ENCODE measurements at places on chromosomes 11 and 22. TPM values are rescaled to one million over a fixed set of nuclear protein-coding genes. Genes with fewer than 3 reads are reported as not detected.

The STK33 gene
- total RNA-seq: 14.3 TPM

The P2RY6 gene
- total RNA-seq: 5.6 TPM

The SLC22A6 gene
- not detected for total RNA-seq

The TMPRSS5 gene
- total RNA-seq: 0.12 TPM

The SLC6A5 gene
- total RNA-seq: not detected

The HEPHL1 gene
- total RNA-seq: 1.2 TPM

The LYVE1 gene
- 0.15 TPM for total RNA-seq

The MYH9 gene
- 151 TPM for total RNA-seq

The RBM4B gene
- total RNA-seq: 27.3 TPM

The XKR3 gene
- total RNA-seq: 0.44 TPM

- DNase-seq: no peak
Observed at GRCh38 chr11:78138291-78138690, 1.1 kb downstream of the ALG8 start.

DNA sequence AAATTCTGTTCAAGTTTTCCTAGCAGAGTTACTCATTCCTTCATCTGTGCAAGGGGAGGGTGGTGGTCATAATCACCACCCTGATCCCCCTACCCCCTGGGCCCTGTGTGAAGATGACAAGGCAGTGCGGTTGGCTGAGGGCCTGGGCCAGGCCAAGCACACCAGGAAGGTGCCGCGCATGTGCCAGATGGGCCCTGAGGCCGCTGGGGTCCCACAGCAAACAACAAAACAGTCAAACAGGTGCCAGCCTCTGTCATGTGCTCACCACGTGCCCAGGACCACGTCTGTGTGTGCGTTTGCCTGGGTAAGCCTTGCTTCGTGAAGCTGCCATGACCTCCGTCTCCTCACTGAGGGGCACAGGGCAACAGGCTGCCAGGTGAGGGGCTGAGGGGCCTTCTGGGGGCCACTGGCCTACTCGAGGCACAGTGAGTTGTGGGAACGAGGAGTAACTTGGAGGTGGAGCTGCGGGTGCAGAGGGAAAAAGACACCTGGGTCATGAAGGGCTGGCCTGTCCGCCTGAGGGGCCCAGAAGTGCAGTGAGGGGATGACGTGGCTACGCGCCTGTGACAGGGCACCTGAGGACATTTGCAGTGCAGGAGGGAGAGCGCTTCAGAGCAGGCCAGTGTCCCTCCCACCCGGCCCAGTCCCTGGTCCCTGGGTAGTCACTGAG, 25.8 kb downstream of the RSPH14 start:
- no peak for DNase-seq

- no peak for DNase-seq
Observed at GRCh38 chr22:20427104-20427944, 10.3 kb downstream of the SCARF2 start.

DNA sequence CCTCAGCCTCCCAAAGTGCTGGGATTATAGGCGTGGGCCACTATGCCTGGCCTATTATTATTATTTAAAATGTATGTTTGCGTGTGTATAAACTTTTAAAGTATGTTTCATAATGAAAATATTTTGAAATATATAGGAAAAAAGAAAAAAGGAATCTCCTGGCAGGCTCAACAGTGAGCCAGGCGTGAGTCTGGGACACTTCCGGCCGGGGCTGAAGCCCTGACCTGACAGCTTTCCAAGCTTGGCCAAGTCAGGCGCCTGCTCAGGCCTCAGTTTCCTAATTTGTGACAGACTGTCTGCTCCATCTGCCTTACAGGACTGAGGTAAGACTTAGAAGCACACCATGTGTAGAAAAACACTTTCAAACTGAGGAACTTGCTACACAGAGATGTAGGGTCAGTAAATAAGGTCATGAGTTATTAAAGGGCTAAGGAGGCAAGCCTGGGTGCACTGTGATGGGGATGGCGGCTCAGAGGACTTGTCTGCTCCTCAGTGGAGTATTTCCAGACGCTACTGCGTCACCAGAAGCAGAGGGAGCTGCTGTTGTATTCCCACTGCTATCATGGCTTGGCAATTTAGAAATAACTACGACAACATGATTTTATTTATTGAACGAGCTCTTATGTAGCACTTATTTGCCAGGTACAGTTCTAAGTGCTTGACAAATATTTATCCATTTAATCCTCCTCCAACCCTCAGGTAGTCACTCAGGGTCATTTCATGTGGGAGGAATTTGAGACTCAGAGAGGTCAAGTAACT, 100.1 kb downstream of the PRR5L start:
- no peak for DNase-seq

DNA sequence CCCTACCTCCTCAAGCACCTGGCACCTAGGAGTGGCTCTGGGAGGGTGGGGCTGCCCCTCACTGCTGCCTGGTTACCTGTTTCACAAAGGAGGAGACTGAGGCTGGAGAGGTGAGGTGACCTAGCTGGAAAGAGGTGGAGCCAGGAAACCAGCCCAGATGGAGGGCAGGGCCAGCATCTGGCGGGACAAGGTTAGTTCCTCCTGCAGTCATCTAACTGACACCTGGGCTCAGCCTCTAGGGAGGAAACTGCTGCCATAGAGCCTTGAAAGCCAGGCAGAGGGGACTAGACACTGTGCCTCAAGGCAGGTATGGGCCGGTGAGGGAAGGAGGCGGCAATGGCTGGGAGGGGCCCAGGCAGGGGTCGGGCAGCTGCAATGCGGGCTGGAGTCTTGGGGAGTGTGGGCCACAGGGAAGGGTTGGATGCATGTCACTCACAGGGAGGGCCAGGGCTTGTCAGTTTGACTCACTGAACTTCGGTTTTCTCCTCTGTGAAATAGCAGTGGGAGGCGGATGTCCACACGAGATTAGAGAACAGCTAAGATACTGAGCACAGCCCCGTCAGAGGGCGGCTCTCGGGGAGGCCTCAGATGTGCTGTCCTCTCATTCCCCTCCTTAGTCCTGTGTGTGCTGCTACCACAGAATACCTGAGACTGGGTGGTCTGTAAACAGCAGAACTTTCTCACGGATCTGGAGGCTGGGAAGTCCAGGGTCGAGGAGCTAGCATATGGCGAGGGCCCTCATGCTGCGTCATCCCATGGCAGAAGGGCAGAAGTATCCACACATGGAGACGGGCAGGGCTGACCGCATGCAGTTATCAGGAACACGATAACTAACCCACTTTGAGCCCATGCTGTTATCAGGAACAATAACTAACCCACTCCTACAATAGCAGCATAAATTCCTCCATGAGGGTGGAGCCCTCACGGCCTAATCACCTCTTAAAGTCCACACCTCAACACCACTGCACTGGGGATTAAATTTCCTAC, 16.1 kb downstream of the MGAT3 start:
- no peak for DNase-seq

DNA sequence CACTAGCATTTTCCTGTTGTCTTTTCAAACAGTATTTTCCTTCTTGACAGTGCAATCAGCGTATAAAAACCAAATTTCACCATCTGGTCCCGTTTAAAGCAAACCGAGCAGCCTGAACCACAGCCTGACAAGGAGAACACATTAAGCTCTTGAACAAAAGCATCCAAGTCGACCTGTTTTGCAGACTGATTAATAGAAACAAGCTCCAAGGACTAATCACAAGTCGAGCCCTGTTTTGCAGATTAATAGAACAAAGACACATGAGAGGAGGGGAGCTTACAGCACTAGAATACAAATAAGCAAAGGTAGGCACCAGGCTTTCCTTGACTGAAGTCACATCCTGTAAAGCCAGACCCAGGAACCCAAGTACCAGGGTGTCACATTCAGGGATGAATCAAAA, 104.8 kb downstream of the MPPED2 start:
- DNase-seq: no peak

- no peak for DNase-seq
Observed at GRCh38 chr11:68057807-68058206, 19.0 kb downstream of the TCIRG1 start.

DNA sequence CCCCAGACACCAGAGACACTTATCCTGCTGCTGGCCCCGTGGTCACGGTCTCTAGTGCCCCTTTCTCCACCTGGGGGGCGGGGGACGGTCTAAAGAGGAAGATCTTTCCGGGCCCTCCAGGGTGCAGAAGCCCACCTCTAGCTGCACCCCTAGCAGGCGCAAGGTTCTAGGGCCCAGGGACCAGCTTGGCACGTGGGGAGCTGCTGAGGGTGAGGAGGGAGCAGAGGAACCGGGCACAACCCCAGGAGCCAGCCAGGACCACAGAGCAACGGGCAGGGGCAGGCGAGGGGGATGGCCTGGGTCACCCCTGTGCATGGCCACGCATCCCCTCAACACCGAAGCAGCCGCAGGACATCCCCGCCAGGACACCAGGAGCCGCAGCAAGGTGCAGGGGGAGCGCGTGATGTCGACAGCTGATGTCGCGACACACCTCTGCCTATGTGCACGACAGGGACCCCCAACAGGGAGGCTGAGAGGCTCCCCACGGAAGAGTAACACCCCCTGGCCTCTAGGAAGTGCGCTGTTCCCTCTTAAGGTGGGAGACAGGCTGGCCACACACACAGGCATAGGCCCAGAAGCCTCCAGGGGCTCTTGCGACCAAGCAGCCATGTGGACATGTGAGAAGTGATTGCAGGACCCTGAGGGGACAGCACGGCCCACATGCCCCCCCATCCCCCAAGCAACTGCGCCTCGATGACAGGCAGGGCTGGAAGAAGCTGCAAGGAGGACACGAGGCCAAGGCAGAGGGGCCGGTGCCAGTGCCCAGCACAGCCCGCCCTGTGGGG, 5.1 kb downstream of the LRFN4 start:
- DNase-seq: no peak

DNA sequence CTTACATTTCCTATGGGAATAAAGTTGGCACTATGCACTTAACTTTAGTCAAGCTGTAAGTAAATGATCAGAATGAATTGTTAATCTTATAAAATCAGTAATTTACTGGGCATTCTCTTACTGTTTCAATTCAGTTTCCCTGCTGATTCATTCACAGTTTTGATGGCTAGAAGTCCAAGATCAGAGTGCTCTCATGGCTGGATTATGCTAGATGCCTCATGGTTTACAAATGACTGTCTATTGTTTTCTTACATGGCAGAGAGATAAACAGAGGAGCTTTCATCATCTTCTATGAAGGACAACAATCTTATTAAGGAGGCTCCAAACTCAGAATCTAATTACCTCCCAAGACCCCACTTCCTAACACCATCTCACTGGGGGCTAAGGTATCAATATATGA, 135.1 kb upstream of the CARD18 start:
- DNase-seq: no peak

GRCh38 chr11:94149431-94150017, 20.9 kb downstream of the PANX1 start:
- DNase-seq: no peak

GRCh38 chr22:22179858-22180257, 64.7 kb upstream of the VPREB1 start:
- DNase-seq: no peak

DNA sequence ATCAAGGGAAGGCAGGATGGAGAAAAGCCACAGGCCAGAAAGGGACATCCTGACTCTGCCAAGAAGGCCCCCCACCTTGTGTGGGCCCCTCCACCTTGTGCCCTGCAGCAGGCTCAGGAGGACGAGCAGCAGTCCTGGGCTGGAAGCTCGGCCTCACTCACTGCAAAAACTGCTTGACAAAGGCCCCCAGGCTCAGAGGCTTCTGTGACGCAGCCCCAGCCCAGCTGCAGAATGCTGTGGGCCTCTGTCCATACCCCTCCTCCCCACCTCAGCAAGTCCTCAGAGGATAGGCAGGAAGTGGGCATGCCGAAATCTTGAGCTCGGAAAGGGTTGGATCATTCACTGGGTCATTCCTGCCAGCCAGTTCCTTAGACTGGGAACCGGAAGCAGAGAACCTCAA, 61.9 kb downstream of the NRXN2 start:
- DNase-seq: peak; percentile 58

GRCh38 chr11:130940706-130941105, 24.4 kb upstream of the SNX19 start:
- DNase-seq: no peak

DNA sequence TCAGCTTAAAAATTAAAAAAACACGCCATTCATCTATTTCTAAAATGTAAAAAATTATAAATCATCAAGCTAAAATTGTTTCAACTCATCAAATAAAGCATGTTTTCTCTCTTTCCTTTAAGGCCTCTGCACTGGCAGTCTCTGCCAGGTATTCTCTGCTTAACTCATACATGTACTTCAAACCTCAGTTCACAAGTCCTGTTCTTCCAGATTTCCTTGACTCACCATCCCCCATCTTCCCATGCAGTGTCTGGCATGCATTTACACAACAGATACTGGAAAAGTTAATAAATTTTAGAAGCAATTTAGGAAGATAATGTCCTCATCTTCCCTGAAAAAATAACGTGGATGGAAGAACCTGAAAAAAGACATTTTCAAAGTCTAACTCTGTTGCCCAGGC, 32.5 kb downstream of the CSTF3 start:
- no peak for DNase-seq

- DNase-seq: no peak
Observed at GRCh38 chr11:40885250-40885954, 574.0 kb downstream of the LRRC4C start.

DNA sequence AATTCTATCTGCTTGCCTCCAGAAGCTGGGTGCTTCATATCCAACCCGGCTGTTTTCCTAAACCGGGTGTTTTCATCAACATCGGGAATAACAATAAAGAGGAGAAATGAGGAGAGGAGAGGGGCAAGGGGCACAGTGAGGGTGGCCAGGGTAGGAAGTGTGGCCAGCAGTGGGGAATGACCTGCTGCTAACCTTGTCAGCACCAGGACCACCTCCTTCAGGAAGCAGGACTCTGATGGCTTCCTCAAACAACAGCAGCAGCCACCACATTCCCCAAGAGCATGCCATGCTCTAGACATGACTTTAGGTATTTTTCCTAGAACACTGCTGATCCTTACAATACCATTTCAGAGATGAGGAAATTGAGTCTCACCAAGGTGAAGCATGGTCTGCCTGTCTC, 52.4 kb downstream of the TPBGL start:
- DNase-seq: no peak

GRCh38 chr22:22787786-22788459, 99.7 kb upstream of the IGLL5 start:
- peak; percentile 13 for DNase-seq

DNA sequence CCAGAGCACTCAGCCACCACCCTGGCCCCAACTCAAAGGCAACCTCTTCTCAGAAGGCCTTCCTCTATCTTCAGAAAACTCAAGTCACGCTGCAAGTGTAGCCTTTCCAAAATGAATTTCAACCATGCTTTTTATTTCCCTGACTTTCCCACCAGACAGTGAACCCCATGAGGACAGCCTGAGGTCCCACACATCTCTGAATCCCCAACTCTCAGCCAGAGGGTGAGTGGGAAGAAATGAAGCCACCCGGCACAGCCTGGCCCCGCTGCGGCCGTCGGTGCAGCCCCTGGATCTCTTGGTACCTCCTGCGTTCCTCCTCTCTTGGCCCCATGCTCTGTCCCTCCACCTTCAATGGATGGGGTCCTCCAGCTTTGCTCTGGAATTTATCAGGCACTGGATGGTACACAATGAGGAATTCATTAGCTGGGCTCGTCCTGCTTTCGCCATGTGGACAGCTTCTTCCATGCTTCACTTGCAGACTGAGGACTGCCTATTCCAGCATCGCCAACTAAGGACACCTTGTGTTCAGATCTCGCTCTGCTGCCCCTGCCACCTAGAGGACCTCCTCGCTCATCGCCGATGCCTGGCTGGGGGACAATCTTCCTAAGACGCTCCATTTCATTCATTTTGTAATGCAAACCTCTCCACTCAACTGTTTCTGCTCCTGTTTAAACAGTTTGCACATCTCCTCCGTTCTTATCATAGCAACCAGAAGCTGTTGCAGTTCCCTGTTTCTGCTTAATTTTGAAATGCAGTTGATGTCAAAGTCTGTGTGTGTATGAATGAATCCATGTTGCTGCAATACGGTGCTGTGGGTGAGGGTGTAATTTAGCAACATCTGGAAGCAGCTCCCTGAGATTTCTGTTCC, 672.1 kb downstream of the TBC1D22A start:
- DNase-seq: no peak
